ENCODE measurements at places on chromosomes 16 and 17.

DNA sequence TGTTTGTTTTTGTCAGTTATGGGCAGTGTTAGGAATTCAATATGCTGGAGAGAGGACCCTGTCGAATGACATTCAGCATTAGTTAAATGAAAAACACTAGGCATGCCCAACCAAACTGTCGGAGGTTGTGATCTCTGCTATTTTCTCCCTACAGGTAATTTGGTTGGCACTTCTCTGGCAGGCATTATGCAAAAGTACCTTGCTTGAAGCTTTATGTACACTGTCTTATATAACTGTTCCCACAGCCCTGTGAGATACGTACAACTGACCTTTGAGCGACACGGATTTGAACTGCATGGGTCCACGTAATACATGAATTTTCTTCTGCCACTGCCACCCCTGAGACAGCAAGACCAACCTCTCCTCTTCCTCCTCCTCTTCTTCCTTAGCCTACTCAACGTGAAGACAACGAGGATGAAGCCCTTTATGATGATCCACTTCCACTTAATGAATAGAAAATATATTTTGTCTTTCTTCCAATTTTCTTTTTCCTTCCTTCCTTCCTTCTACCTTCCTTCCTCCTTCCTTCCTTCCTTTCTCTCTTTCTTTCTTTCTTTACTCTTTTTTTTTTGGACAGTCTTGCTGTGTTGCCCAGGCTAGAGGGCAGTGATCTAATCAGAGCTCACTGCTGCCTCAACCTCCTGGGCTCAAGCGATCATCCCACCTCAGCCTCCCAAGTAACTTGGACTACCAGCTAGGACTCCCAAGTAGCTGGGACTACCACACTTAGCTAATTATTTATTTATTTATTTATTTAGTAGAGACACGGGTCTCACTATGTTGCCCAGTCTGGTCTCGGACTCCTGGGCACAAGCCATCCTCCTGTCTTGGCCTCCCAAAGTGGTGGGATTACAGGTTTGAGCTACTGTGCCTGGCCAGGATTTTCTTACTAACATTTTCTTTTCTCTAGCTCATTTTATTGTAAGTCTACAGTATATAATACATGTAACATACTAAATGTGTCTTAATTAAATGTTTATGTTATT lies 77.3 kb downstream of the WIPI1 start:
- DNase-seq = no peak

GRCh38 chr17:59756236-59756818 lies 48.9 kb downstream of the VMP1 start:
- DNase-seq = peak; percentile 91

DNA sequence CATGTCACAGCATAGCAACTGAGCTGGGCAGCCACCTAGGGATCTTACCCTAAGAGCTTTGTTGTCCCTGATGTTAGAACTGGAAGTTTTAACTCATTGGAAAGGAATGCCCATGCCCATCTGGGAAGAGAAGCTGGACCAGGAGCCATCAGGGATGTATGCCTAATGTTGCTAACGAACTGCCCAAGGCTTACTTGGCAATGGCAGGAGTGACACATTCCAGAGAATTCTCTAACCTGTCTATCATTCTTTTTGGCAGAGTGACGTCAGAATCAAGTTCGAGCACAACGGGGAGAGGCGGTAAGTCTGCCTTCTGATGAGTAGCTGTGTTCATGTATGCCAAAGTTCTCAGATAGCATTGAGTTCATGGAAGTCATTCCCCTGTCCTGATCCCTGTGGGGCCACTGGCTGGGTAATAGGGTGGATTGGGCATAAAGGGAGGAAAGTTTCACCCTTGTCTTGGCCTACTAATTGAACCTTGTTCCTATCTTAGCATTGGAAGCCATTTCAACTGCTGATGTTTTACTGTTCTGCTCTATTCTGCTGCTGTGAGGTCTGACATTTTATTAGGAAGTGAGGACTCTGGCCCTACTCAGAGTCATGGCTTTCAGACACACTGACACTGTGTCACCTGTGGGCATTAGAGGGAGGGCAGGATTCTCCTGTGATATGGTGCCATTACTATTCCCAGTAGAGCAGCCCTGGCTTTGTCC lies 23.7 kb downstream of the MAP3K3 start:
- DNase-seq = no peak

DNA sequence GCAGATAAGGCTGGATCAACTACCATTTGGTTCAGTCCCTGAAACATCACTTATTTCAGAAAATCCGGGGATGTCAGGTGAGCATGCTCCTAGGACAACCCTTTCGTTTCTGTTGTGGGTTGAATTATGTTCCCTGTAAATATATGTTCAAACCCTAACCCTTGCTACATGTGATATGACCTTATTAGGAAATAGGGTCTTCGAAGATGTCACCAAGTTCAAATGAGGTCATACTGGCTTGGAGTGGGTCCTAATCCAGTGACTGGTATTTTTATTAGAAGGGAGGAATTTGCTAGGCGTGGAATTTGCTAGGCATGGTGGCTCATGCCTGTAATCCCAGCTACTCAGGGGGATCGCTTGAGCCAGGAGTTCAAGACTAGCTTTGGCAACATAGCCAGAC lies 21.3 kb downstream of the SNX20 start:
- no peak for DNase-seq

- DNase-seq = no peak
Observed at GRCh38 chr17:28545787-28546415, 6.5 kb downstream of the UNC119 start.

DNA sequence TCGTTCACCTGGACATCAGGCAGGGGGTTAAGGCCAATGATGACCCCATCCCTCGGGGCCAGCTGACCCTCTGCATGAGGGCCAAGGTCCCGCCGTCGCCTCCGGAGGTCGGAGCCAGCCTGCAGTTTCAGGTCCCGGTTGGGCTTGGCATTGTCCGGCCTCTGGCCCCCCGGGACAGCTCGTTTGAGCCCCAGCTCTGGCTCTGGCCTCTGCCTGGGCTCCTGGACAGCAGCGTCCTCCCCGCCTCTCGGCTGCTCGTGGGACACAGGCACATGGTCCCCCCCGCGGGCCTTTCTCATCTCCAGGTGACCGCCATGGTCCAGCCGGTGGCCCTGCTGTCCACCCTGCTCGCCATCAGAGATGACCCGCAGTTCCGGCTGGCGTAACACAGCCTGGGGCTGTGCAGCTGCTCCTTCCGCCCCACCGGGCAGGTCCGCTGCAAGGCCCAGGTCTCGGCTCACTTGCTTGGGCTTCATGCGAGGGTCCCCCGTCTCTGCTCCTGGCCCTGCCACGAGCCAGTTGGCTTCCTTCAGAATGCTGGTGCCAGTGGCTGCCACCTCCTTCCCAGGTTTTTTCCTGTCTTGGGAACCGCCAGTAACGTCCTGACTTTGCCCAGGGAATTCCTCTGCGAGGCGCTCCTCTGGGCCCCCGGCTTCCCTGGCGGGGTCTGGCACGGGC lies 6.7 kb downstream of the NDUFAF8 start:
- no peak for DNase-seq

DNA sequence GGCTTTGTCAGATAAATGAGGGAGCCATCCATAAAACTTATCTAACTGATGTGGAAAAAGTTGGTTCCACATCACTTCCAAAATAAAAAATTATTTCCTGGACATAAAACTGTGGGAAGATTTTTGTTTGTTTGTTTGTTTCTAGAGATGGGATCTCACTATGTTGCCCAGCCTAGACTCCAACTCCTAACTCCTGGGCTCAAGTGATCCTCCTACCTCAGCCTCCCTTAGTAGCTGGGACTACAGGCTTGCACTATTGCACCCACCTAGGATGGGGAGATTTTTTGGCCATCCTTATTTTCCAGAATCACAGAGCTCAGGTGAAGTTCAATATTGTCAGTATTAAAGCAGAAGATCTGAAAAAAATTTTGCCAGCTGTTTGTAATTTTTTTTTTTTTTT lies 23.8 kb upstream of the SMG8 start:
- no peak for DNase-seq

DNA sequence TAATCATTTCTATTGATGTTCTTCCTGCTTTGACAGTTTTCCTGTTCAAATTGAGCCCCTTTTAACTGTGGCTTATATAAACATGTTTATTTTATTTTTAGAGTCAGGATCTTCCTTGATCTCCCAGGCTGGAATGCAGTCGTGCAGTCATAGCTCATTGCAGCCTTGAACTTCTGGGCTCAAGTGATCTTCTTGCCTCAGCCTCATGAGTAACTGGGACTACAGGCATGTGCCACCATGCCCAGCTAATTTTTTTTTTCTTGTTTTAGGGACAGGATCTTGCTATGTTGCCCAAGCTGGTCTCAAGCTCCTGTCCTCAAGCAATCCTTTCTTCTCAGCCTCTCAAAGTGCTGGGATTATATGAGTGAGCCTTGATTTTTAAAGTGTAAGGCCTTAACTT lies 14.7 kb downstream of the PHKB start:
- no peak for DNase-seq

DNA sequence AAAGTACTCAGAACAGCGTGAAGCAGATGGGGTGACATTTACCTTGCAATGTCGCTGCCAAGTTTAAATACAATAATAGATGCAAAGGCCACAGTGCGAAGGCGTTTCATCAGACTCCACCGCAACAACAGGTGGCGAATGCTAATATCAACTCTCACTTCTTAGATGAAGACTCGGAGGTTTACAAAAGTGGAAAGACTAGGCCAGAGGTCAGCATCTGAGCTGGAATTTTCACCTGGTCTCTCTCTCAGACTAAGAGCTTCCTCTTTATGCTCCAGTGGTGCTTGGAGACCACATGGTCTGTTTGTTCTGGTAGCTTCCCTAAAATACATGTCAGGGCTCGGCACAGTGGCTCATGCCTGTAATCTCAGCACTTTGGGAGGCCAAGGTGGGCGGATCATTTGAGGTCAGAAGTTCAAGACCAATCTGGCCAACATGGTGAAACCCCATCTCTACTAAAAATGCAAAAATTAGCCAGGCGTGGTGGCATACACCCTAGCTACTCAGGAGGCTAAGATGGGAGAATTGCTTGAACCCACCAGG lies 169.1 kb downstream of the XYLT1 start:
- no peak for DNase-seq

- no peak for DNase-seq
Observed at GRCh38 chr17:15436473-15437302, 30.7 kb downstream of the CDRT4 start.

DNA sequence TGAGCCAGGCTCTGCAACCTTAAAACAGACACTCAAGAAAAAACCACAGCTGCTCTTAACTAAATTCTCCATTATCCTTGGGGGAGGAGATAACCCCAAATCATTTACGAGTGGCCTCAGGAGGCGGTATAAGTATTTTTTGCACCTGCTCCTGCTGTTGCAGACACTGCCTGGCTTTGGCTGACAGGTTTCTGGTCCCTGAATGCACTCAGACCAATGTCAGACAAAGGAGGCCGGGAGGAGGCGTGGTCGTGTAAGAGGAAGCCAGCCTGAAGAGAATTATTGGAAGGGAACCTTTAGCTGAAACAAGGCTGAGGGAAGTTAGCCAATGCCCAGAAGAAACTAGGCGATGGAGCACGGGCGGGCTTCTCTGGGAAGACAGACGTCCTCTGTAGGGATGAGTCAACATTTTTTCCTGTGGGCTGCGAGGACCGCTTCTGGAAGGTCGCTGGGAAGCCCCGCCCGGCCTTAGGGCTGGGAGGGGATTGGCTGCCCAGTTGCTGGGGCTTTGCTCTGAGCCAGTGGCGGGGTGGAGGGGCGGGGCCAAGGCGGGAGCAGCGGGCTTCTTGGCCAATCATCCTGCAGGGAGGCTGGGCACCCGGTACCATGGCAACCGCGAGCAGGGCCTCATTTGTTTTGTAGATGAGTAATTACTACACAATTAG lies 82.3 kb downstream of the CCDC182 start:
- DNase-seq = peak; percentile 97

DNA sequence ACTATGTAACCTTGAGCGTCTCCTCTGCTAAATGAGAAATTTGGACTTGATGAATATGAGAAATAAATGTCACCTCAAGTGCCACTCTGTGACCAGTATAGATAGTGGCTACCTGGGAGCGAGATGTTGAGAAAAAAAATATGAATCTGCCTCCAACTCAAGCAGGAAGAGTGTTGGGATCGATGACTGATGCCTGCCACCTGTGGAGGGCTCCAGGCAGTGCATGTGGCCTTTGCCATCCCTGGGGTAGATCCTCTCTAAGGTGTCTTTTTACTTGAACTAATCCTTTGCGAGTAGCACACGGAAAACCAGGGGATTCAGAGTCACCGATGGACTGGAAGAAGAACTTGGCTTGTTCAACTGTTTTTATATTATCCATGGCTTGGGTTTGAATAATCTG lies 9.4 kb downstream of the CCDC182 start:
- no peak for DNase-seq

DNA sequence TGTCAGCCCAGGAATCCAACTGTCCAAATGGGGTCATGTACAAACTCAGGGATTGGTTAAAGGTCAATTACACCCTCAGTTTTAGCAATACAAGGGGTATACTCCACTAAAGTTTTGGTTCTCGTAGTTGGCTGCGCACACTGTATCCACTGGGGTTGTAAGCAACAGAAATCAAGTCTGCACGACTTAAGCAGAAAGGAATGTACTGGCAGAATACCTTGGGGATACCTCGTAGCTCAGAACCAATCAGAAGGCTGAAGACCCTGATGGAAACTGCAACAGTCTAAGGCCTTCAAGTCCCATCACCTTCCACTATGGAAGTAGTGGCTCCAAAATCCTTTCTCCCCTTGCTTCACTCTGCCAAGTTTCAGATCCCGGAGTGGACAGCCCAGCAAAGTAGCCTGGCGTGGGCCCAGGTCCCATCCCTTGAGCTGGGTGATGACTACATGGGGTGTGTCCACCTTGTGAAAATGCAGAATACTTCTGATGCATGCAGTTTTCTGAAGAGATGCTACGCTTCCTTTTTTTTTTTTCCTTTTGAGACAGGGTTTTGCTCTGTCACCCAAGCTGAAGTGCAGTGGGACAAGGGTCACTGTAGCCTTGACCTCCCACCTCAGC lies 21.1 kb upstream of the RPH3AL start:
- no peak for DNase-seq

GRCh38 chr17:32896647-32897258 lies 19.8 kb upstream of the MYO1D start:
- no peak for DNase-seq

DNA sequence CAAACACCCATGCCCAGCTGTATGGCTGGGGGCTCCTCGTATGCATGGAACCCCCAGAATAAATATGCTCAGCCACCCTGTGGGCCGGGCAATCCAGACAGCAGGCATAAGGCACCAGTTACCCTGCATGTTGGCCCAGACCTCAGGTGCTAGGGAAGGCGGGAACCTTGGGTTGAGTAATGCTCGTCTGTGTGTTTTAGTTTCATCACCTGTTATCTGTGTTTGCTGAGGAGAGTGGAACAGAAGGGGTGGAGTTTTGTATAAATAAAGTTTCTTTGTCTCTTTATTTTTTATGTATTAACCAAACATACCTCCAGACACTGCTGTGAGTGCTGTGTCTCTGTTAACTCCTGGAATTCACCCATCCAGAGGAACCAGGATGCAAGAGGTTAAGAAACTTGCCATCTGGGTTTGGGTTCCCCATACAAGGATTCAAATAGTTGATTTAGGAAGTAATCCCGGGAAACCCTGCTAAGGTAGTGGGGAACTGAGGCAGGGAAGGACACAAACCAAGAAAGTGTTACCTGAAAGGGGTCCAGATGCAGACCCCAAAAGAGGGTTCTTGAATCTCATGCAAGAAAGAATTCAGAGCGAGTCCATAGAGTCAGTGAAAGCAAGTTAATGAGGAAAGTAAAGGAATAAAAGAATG lies 37.4 kb upstream of the IL21R start:
- DNase-seq = no peak

- DNase-seq = no peak
Observed at GRCh38 chr17:82922646-82923045, 82.8 kb upstream of the ZNF750 start.
